ENCODE measurements at places on chromosomes 4 and X.

- DNase-seq = no peak
These were observed 6.3 kb upstream of the HSPA4L start for GRCh38 chr4:127775843-127776242.

DNA sequence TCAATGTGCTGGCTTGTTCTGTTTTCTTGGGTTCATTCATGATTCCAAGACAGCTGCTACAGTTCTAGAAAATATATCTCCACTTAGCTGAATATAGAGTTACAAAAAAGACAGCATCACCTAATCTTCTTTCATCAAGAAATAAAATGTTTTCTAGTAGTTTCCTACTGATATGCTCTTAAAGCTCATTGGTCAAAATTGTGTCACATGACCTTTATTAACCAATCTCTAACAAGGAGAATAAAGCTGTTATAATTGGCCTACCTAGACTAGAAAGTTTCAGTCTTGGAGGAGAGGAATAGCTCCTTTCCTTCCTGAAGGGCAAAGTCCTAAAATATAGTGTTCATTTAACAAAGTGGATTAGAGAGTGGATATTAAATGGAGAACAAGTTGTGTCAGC, 8.1 kb upstream of the PCDH18 start:
- no peak for DNase-seq

GRCh38 chr4:42399393-42399792, 2.1 kb downstream of the SHISA3 start:
- no peak for DNase-seq

DNA sequence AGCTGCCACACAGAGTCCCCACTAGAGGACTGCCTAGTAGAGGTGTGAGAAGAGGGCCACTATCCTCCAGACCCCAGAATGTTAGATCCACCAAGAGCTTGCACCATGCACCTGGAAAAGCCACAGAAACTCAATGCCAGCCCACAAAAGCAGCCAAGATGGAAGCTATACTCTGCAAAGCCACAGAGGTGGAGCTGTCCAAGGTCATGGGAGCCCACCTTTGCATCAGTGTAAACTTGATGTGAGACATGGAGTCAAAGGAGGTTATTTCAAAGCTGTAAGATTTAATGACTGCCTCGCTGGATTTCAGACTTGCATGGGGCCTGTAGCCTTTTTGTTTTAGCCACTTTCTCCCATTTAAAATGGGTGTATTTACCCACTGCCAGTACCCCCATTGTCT, 1030.1 kb upstream of the GRIA3 start:
- DNase-seq = no peak

DNA sequence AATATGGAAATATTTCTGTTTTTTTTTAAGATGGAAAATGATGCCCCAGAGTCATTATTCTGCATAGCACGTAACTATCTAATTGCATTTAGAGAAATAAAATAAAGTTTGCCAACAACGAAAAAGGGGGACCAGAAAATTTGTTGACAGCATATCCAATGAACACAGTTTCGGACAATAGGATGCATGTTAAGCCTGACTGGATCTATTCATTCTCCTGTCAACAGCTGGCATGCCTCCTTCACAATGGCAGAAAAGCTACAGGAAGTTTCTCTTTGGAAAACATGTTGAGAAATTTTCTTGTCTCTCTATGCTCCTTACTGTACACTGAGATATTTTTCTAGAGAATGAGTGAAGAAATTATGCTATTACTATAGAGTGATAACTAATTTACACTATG, 262.5 kb downstream of the GRID2 start:
- no peak for DNase-seq

DNA sequence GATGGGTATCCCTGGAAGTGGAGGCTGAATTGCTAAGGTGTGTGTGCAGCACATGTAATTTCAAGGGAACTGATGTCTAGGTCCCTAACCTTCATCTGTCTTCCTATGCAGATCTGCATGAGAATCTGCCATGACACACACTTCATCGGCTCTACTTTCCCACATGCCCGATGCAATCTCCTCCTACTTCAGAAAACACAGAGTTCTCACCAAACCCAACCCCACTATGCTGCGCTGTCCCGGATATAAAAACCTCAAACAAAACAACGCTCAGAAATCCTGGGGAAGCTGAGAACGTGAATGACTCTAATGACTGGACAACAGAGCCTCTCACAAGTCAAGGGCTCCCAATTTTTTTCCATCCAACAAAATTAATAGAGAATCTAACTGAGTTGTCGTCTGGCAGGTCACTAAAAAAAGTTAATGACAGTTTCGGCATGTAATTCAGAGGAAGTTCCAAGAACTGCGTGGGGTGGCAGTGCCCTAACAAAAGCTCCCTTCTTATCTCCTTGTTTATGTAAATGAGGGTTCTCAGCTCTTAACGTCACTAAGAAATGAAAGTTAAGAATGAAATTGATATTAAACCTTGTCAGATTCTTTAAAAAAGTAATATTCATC, 39.0 kb downstream of the STX18 start:
- DNase-seq = no peak

DNA sequence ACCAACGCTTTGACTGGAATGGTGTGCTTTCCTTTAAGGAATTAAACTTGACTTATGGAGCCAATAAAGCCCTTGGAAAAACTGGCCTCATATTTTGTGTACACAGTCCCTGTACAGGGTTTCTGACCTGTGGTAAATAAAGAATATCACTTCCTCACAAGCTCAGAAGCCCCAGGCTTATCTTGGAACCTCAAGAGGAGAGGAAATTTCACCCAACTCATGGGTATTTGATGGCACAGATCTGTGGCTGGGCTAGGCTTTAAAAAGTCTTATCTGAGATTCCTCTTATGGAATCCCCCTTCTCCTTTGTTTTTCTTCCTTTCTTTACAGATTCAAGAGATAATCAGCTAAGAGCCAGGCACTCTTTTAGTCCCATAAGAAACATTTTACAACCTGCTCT, 89.3 kb upstream of the USP38 start:
- DNase-seq = no peak

DNA sequence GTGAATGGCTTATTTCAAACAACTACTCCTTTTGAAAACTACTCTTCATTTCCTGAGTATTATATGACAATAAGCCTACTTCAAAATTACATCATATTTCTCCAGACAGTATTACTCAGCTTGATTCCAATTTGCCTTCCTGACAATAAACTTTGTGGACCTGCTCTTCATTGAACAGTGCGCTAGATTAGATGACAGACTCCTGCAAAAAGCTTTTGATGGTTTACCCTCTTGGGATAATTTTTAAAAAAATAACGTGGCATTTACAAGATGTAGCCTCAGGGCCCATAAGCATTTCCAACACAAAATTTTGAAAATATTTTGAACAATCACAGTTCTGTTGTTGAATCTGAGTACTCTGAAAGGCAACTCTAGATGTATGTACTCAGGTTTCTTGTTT, 25.9 kb downstream of the MGAT4D start:
- no peak for DNase-seq

DNA sequence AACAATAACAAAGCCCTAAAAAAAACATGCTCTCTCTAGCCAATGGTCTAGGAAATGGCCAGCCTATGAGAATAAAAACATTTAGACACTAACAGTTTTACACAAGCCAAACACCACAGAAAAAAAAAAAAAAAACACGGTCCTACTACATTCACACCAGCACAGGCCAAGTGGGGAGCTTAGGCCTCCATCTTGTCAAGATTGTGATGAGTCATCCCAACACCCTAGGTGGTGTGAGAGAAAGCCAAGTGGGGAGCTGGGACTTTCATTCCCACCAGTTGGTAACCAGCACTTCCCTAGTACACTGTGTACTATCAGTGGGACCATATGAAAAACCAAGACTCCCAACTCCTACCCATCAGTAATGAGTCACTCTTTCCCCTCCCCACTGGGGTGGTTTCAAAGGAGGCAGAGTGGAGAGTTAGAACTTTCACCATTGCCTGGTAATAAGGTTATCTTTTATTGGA, 95.6 kb downstream of the ADAMTS3 start:
- DNase-seq = no peak

- DNase-seq = no peak
These were observed 2.5 kb downstream of the P2RY8 start for GRCh38 chrX:1534301-1535168.

- DNase-seq = peak; percentile 85
These were observed 797 bp downstream of the TXLNG start for GRCh38 chrX:16786791-16787735.

- DNase-seq = no peak
These were observed 1149.2 kb downstream of the PCDH18 start for GRCh38 chr4:136383082-136383481.

DNA sequence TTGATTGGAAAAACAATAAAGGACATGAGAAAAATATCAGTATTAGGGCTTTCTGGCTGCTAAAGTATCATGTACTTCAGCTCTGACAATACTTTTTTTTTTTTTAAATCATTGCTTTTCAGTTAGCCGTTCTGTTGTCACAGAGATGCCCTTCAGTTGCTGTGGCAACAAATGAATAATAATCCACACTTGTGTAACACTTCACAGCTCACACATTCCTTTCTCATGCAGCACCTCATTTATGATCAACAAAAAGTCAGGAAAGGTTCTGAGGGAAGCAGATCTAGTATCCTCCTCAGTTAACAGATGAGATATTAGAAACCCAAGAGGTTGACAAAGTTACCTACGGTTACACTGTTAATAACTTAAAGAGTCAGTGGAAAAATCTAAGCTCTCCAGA, 444.2 kb upstream of the SLIT2 start:
- DNase-seq = no peak

DNA sequence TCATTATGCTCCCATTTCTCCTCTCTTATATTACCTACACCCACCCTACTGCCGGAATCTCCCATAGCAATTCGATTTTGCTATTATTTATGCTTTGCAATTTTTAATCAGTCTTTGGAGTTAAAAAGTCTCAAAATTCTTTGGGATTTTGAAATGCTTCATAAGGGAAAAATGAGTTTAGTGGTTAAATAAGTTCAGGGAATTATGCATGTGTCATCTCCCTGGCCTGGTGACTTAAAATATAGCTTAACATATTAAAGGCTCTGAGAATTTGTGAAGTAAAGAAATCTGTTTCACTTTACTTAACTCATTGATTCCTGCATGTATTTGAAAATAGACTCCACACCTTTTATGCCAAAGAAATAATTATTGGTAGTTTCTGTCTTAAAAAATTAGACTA, 185.1 kb upstream of the DIPK2B start:
- no peak for DNase-seq

DNA sequence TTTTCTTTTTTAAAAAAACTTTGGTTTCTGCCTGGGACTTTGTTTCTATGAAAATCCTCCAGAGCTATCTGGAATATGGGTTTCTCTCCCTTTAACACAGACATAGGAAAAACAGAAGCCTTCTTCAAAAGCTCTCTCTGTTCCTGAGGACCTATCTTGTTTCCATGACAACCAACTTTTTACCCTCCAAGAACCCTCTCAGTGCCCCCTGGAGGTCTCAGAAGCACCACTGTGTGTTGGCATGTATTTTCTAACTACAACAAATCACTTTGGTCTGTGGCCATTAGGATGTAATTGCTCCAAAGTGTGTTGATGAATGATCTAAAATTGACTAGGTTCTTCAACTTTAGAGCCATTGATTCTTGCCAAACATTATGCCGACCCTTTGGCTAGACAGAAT, 1331.6 kb downstream of the ADGRL3 start:
- DNase-seq = no peak

GRCh38 chr4:88037447-88037846, 30.0 kb downstream of the PKD2 start:
- DNase-seq = no peak

- no peak for DNase-seq
These were observed 10.3 kb downstream of the PHKA2 start for GRCh38 chrX:18973527-18974192.

GRCh38 chr4:61891953-61892352, 691.8 kb downstream of the ADGRL3 start:
- DNase-seq = no peak

- DNase-seq = peak; percentile 51
These were observed 5.7 kb downstream of the EFNB1 start for GRCh38 chrX:68834371-68835103.

GRCh38 chr4:157521906-157522305, 301.4 kb downstream of the GRIA2 start:
- no peak for DNase-seq

- DNase-seq = peak; percentile 37
These were observed 26.8 kb upstream of the GRXCR1 start for GRCh38 chr4:42865572-42866189.

- no peak for DNase-seq
These were observed 45.7 kb downstream of the MANBA start for GRCh38 chr4:102715057-102715456.

DNA sequence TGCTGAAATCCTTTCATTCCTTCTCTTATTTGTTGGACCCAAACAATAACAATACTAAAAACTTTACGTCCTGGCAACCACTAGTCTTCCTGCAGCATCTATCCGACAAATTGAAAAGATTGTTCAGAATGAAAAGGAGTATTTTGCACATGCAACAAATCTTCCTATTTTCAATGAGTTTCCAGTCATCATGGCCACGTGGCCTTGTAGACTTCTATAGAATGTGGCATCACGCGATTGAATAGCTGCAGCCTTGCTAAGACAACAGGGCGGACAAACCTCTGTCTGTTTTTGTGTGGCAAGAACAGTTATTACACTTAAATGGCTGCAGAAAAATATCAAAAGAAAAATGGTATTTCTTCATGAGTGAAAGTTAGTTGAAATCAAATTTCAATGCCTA, 297.9 kb upstream of the LCORL start:
- DNase-seq = no peak

DNA sequence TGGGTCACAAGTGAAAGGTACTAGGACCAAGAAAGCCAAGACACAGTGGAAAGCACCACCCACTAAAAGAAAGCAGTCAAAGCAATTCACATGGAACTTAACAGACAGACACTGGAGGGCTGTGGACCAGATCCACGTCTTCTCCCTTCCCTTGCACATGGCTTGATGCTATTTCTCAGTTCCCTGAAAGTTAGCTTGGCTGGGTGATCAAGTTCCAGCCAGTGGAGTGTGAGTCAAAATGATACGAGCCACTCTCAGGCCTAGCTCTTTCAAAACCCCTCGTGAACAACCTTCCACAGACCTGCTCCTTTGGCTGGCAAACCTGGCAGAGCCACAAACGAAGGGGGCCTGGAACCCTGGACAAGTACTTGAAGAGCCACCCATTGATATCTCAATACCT, 52.0 kb downstream of the RELL1 start:
- no peak for DNase-seq

- no peak for DNase-seq
These were observed 50.7 kb downstream of the MXRA5 start for GRCh38 chrX:3295731-3296130.

Measured in upper lobe of left lung (tissue), 6 donors.